IPS-NIHi11 (cell line): ENCODE measurements at places on chromosomes 12 and 14.
A peak's percentile ranks its signal among the peaks of the same experiment; 100 is the strongest.

- no peak for DNase-seq
Measured at GRCh38 chr14:74683406-74683805, 29.5 kb downstream of the AREL1 start.

GRCh38 chr12:119544765-119545625 is 48.6 kb upstream of the TMEM233 start:
- DNase-seq: peak; percentile 86

GRCh38 chr12:128339631-128340030 is 72.7 kb downstream of the TMEM132C start:
- DNase-seq: no peak

DNA sequence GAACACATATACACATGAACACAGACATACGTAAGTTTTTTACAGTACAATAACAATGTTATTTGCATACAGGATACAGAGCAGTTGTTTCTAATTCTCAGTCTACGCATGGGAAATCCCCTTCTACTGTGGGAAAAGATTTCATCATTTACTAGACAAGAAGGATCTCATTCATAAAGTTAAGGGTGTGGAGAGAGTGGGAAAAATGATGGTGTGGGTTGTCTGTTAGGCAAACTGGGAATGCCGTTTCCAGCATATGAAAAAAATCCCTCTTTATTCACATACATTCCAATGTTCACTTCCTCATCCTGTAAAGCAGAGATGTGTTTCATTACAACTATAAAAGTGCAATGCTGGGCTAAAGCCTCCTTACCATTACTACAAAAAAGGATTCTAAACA is 120.9 kb downstream of the SINHCAF start:
- DNase-seq: no peak

GRCh38 chr12:15563663-15564062 is 225.5 kb downstream of the EPS8 start:
- DNase-seq: no peak

DNA sequence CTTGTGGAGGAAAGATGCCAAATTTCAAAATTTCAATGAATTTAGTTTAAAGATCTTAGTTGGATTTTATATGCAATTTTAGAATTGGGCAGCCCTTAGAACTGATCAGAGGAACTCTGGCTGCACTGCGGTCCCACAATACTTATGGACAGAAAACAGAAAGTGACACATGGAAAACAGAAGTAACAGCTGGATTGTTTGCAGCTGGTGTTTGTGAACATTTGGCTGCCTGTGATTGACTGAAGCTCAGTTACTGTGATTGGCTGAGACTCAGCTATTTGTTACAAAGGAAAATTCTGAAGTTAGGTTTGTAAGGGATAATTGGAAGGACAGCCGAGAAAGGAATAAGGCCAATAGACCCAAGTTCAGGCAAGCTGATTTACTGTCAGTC is 10.0 kb upstream of the KRT86 start:
- DNase-seq: no peak

DNA sequence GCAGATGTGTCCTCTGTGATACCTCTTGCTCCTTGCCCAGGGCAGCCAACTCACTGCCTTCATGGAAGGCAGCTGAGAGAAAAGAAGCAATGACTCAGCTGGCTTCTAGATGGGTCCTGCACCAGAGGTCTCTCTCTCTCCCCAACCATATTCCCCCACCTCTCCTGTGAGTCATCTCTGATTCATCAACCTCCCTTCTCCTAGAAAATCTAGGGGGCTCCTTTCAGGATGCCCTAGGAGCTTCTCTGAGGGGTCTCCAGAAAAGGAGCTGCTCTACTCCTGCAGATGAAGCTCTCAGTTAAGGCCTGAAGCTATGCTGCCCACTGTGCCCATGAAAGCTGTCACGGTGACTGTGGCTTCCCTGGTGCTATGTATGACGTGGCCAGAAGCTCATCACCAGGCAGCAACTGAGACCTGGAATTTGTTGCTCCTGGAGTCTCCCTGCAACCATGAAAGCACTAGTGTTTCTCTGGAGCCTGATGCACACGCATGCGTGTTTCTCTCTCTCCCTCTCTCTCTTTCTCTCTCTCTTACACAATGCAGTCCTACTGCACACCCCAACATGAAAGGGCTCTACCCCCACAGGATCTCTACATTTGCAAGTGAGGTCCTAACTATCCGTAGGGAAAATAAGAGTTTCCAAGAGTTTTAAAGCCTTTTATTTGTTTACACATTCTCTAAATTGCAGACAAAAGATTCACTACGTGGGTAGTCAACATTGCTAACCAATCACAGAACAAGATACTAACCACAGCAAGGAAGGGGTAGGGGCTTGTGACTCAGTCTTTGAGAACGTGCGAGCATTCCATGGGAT is 285.3 kb downstream of the DPF3 start:
- no peak for DNase-seq

- DNase-seq: no peak
Measured at GRCh38 chr12:108570743-108571608, 8.6 kb downstream of the ISCU start.

DNA sequence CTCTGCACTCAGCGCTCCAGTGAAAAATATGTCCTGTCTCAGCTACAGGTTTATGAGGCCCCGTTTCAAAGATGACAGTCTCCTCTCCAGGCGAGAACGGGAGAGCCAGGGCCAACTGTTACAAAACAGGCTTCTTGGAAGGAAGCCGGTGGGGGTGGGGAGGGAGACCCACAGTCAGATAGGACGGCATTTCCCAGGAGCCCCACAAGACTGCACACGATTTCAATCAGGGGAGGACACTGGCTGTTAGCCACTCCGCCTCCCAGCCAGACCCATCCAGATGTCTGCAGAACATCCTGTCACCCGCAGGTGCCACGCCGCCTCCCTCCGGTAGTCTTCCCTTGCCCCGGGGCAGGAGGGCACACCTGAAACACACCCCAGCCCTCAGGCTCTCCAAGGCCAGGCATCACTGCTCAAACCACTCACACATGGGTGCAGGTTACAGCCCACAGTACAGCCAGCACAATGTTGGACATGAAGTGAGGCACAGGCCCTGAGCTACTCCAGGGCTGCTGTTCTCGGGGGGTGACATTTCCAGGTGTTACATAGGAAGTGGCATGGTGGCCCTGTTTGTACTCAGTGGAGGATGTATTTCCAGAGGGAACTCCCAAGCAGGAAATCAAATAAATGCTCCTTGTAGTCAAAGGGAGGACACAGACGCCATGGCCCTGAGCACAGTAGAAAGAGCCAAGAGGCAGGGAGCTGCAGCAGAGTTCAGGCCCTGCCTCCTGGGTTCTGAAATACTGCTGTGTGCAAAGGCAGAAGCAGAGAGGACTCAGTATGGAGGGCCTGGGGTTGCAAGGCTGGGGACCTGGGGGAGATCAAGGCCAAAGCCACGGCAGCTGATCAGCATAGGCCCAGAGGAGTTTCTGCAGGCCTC is 138.1 kb downstream of the BCL11B start:
- no peak for DNase-seq

DNA sequence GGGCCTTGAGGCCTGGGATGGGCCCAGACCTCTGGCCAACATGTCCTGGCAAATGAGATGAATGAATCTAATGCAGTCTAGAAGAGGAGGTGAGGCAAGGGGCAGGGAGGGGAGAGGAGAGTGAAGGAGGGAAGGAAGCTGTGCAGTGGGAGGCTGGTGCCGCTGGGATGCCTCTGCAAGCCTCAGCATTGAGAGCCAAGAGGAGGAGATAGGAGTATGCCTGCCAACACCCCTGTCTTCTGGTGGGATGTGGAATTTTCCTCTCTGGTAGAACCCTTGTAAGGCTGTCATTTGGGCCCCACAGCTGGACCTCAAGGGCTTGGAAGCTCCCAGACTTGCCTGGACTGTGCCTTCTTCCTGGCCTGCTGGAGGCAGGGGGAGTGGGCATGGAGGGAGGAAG is 21.9 kb downstream of the KRT80 start:
- DNase-seq: no peak

DNA sequence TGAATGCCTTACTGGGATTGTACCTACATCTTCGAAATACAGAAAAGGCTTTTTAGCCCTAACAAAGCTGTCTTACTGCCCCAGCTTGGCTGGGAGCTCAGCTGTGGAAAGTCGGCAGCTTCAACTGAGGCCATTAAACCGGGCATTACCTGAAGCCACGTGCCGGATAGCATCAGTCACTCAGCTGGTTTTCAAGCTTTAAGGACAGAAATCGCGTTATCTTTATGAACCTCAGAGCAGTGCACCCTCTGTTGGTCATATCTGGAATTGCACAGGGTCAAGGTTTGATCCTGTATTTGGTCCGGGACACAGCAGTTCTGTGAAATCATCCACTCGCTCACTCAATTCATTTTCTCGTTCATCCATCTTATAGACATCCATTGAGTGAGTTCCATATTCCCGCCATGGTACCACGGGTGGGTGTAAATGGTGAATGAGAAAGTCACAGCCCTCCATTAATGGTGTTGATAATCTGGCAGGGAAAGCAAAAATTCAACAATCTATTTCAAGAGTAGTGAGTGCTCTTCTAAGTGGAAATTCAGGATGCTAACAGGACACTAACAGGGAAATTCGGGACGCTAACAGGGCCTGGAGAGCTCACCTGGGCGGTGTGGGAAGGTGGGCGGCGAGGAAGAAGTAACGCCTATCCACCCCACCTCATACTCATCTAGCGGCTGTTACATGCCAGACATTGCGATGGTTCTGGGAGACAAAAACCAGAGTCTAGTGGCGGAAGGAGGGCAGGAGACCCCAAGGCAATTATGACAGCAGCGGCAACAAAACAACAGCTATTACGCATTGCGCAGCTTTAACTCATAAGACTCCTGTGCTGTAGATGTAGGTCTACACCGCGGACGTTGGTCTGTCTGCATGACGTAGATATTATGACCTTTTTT is 60.6 kb upstream of the TCL1A start:
- DNase-seq: peak; percentile 75

- no peak for DNase-seq
Measured at GRCh38 chr12:108881953-108882352, 2.1 kb downstream of the DAO start.

- DNase-seq: no peak
Measured at GRCh38 chr14:68876976-68877375, 84.1 kb upstream of the ZFP36L1 start.

- DNase-seq: no peak
Measured at GRCh38 chr12:124800506-124800905, 63.2 kb downstream of the SCARB1 start.

GRCh38 chr12:109782326-109782703 is 50.9 kb downstream of the TRPV4 start:
- DNase-seq: no peak

DNA sequence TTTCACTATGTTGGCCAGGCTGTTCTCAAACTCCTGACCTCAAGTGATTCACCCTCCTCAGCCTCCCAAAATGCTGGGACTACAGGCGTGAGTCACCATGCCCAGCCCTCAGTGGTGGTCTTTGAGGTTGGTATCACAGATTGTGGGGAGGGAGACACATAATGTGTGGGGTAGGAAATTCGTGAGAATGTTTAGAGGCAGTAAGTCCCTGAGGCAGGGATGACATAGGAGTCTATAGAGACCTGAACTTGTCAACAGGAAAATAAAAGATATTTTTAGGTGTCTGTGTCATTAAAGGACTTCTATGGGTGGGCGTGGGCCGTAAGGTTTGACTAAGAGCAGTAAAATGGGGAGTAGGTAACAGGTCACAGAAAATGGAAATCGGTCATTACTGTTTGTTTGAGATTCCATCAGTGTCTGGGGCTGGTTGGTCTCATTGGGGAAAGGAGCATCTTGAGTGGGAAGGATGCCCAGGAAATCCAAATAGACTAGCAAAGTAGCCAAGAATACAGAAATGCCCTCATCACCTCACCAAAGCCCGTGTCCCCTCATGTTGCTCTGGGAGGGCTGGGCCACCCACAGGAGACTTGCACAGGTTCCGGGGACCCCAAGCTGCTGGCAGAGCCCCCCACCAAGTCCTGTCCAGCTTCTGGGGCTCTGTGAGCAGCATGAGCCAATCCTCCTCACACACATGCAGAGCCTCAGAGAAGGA is 63.6 kb upstream of the BCL2L14 start:
- DNase-seq: no peak

GRCh38 chr14:55545779-55546178 is 34.2 kb upstream of the KTN1 start:
- DNase-seq: no peak

- peak; percentile 80 for DNase-seq
Measured at GRCh38 chr12:41967668-41968500, 176.8 kb downstream of the GXYLT1 start.

- no peak for DNase-seq
Measured at GRCh38 chr14:51908086-51908485, 47.7 kb downstream of the GNG2 start.

GRCh38 chr14:64081174-64081746 is 212.9 kb downstream of the ESR2 start:
- DNase-seq: no peak

DNA sequence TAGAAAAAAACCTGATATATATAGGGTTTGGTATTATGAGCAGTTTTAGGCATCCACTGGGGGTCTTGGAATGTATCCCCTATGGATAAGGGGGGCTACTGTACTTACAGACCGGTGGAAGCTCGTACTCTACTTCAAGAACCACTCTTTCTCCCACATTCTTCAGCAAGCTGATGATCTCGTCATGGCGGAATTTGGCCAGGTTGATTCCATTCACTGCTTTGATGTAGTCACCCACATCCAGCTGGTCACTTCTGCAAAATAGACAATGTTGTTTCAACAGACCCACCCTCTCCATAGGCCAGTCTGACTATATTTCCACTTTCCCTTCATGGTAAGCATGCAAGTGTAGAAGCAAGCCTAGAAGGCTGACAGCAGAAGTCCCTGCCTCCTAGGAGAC is 139.9 kb downstream of the GRIP1 start:
- peak; percentile 21 for DNase-seq

GRCh38 chr12:120356567-120357030 is 12.4 kb downstream of the MSI1 start:
- peak; percentile 92 for DNase-seq

GRCh38 chr12:27548301-27549199 is 24.5 kb downstream of the PPFIBP1 start:
- DNase-seq: no peak

DNA sequence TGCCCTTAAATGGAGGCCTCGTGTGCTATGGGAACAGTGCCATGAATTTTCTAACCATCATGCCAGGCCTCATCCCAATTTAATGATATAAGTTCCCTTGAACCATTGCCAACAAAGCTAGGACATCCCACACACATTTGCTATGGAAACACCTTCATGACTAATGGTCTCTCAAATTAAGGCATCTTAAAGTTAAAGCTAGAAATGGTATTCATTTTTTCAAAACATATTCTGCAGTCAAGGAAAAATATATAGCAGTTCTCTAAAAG is 117.3 kb downstream of the BTG1 start:
- no peak for DNase-seq

- DNase-seq: no peak
Measured at GRCh38 chr14:105884808-105885281, 358.5 kb downstream of the TMEM121 start.

DNA sequence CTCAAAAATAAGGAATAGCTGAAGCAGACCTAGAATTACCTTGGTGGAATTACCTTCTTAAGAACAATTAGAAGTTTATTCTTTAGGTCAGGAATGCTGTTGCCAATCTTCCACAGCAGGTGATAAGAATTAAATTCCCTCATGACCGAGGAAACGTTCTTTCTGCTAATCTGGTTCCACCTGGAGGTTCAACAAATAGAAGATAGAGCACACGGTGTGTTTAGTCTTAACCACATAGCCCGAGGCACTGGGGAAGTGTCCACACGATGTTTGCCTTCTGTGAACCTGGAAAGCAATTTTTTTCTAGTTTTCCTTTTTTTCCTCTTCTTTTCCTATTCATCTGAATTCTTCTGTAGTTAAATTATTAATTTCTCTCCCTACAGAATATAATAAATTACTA is 906.9 kb downstream of the NRXN3 start:
- no peak for DNase-seq
